ENCODE measurements at places on chromosomes 6 and 20.
A peak's percentile ranks its signal among the peaks of the same experiment; 100 is the strongest.

DNA sequence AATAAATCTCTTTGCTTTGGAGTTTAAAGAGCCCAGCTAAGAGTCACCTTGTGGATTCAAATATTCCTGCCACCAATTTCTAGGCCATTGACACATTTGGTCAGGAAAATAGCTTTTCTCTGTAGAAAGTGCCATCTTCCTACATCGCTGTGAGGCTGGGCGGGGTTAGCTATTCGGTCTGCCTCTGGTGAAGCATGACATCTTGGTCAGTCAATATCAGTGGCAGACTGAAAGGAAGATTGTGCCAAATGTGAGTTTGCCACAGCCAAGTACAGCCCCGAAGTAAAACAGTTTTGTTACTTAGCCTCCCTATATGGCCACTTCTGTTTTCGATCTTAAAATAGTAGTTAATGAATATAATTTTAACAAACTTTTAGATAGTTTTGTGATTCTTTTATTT is 65.5 kb upstream of the FABP7 start:
- DNase-seq: no peak

GRCh38 chr20:60052322-60052721 is 94.1 kb downstream of the CDH26 start:
- DNase-seq: no peak

GRCh38 chr6:121645100-121645745 is 209.8 kb downstream of the GJA1 start:
- no peak for DNase-seq

- DNase-seq: no peak
Measured at GRCh38 chr6:34451192-34451591, 14.7 kb upstream of the PACSIN1 start.

- no peak for DNase-seq
Measured at GRCh38 chr20:50580842-50581544, 70.8 kb downstream of the PTPN1 start.

GRCh38 chr6:136720045-136720770 is 72.1 kb downstream of the MAP3K5 start:
- DNase-seq: peak; percentile 10

DNA sequence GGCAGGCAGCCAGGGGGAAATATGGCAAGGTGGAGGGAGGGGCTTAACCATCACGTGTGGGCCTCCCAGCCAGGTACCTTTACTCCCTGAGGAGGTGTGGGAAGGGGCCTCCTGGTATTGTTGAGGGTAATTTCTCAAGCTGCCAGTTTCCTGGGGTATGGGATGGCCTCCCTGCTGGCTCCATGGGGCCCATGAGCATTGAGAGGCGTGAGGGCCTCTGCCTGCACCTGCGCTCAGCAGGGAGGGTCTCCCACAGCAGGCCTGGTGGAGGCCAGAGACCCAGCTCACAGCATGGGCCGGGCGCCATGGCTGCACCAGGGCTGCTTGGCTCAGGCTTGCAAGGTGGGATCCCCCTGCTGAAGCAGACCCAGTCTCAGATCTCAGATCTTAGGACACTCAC is 113.0 kb downstream of the GRM4 start:
- DNase-seq: no peak

DNA sequence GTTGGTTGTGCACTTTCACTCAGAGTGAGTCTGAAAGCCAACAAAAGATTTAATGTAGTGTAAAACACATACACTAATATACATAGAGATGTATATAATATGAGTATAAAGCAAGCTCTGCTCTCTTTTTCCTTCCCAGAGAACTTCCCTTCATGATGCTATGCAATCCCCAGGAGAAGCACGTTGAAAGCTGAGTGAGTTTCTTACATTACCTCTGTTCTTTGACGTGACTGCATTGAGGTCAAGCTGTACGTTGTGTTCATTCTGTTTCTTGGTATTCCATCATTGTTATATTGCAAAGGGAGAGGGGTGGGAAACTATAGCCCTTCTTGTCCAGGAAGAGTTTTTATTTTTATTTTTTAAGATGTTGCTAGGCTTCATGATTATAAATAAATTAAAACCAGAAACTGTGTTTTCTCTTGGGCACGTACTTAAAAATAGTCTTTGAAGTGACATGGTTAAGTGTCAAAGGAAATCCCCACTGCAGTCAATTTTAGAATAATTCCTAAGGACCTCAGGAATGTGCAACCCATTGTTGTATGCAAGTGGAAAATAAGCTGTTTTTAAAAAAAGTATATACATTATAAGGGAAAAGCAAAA is 651.0 kb downstream of the CD109 start:
- no peak for DNase-seq

GRCh38 chr6:109687271-109687761 is 3.7 kb downstream of the AK9 start:
- no peak for DNase-seq

- no peak for DNase-seq
Measured at GRCh38 chr6:35024551-35025054, 116.5 kb downstream of the TCP11 start.

DNA sequence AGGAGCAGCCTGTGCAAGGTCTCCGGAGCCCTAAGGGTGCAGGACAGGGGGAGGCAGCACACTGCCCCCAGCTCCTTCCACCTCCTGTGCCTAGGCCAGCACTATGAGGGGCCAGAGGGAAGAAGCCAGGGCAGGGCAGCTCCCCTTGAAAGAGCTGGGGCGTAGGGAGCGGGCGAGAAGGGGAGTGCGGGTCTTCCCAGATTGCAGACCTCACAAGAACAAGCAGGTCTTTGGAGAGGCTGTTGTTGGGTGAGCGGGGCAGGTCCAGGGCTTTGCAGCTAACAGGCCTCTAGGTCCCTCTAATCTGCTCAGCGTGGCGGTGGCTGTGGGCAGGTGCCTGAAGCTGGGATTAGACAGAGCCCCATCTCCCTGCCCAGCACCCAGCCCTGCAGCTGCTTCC is 22.4 kb upstream of the CST1 start:
- DNase-seq: no peak

DNA sequence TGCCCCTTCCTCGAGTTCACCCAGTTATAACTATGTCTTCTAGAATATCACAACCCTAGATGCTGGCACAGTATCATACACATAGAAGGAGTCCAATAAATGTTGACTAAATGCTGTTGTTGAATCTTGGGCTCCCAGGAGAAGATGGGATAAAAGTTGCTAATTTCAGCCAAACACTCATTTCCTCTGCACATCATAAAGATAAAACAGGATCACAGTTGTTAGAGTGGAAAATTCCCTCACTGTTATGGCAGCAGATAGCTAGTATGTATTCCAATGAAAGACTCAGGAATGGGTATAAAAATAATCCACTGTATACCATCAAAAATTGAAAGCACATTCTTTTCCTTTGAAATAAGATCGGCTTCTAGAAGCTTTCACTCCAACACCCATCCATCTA is 294.9 kb upstream of the TSHZ2 start:
- DNase-seq: no peak

GRCh38 chr20:22063753-22064152 is 358.3 kb downstream of the PAX1 start:
- DNase-seq: no peak

DNA sequence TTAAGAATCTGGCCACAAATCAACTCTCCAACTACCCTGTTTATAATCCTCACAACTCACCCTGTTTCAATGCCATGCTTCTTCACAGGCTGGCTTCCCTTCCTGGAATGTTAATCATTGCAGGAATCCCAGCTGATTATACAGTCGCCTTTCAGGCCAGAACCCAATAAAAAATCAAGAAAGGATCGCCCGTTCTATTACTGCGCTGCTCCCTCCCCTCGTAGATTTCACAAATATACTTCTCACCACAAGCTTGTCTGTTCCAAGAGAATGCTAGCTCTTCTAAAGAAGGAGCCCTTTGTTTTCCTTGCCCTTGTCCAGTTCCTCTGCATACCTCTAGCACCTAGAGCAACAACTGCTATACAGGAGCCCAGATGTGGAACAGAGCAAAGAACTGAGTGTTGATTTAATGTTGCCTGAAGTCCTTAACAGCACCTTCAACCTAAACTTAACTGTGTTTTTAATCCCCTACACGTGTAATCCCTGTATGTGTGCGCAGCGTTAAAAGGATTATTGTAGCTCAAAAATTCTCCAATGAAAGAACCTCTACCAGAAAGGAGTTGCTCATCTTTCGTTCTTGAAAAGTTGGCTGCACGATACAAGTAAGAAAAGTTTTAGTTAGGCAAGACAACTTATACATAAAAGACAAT is 988 bp downstream of the ECHDC1 start:
- no peak for DNase-seq

DNA sequence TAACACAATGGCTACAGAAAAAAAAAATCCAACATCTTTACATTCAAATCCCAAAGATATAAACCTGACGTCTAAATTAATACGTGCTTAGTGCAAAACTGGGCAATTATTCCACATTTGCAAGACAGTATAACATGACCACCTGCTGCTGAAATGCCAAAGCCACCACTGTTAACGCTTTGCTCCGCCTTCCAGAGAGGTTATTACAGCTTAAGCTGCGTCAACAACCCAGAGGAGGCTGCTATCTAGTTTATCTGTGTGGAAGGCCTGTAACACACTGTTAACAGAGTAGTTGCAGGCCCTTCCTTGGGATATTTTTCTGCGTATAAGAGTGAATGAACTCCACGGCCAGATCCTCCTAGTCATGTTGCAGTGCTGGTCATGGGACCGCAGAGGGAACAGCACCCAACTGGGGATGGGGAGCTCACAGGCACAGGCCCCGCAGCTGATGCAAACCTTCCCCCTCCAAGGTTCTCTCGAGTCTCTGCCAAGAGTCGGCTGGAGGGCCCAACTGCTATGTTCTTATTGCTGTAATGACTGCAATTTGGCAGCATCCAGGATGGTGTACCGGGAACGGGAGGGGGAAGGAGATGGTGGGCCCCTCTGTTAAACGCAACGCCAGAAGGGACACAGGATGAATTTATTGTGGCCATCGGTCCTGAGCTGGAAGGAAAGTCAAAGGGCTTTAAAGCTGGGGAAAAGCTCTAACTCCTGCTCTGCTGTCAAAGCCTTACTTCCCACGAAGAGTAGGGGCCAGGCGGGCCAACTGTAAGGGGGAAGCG is 993 bp upstream of the NCOA7 start:
- peak; percentile 37 for DNase-seq

DNA sequence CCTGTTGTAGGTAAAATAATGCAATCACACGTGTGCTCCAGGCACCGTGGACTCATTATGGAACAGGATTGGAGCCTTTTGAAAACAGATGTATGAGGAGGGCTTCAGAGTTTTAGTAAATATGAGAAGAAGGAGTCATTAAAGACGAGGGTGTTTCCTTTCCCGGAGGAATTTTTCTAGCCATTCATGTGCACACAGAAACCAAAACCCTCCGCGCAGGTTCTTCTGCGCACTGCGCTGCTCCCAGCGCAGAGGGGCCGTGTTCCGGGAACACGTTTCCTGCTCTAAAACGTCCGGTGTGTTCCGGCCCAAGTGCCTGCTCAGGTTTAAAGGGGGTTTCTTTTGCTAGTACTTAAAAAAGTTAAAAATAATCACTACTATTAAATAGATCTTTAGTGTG is 11.6 kb downstream of the GPR31 start:
- no peak for DNase-seq

DNA sequence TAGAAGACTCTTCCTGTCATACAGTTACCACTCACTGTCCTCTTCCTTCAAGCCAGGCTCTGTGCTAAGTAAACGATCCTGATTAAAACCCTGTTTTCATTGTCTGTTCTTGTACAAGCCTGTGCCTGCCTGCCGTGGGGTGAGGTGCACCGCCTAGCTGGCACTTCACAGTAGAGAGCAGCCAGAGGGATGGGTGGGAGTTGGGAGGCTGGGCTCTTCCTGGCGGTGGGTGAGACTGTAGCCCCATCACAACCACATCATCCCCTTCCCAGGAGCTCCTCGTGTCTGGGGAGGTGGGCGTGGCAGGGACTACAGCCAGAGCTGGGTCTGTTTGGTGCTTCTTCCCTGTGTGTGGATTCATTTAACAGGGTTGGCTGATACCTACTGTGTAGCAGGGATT is 382.0 kb downstream of the TAF4 start:
- DNase-seq: no peak

DNA sequence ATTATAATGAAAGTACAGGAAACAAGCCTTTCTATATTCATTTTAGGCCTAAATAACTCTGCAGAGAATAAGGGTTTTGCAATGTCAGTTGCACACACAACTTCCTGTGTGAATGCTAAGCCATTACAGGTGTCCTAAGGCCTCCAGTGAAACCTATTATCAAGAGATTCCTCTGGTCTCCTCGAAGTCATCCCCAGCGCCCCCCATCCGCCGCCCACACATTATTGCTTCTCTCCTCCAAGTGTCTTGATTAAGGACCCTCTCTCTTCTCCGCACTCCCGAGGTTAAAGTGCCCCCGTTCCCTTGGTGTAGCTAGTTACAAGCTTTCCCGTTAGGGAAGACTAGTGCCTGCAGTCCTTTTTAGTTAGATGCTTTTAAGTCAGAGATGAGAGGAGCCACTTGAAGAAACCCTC is 1.3 kb downstream of the HIVEP2 start:
- peak; percentile 69 for DNase-seq

GRCh38 chr20:48773837-48774418 is 53.9 kb downstream of the PREX1 start:
- DNase-seq: no peak

GRCh38 chr20:53097791-53098190 is 125.6 kb downstream of the TSHZ2 start:
- DNase-seq: no peak

DNA sequence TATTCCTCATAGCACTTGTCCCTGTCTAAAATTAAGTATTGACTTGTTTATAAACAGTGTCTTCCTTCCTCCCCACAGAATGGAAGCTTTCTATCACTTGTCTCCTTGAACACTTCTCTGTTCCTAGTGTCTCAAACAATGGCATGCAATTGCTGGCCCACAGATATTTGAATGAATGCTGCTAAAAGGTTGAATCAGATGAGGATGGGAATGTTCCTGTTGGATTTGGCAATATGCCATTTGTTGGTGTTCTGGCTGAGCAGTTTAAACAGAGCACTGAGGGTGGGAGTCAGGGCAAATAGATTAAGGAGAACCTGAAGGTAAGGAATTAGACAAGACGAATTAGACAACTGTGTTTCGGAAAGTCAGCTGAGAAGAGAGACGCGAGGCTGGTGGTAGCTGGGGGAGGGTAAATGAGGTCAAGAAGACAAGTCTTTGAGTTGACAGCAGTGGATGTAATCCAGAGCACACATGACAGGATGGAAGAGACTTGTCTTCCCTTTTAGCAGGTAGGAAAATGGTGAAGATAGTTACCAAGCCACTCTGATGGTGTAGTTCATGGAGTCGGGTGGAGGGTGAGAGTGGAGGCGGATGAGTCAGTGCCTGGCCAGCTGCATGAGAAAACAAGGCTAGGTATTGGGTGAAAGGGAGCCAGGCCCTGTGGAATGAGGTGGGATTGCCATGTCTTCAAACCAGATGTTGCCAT is 58.3 kb upstream of the GNRH2 start:
- DNase-seq: no peak

- DNase-seq: no peak
Measured at GRCh38 chr6:163588220-163588919, 173.9 kb downstream of the QKI start.
